ENCODE measurements at places on chromosomes 4 and X.

DNA sequence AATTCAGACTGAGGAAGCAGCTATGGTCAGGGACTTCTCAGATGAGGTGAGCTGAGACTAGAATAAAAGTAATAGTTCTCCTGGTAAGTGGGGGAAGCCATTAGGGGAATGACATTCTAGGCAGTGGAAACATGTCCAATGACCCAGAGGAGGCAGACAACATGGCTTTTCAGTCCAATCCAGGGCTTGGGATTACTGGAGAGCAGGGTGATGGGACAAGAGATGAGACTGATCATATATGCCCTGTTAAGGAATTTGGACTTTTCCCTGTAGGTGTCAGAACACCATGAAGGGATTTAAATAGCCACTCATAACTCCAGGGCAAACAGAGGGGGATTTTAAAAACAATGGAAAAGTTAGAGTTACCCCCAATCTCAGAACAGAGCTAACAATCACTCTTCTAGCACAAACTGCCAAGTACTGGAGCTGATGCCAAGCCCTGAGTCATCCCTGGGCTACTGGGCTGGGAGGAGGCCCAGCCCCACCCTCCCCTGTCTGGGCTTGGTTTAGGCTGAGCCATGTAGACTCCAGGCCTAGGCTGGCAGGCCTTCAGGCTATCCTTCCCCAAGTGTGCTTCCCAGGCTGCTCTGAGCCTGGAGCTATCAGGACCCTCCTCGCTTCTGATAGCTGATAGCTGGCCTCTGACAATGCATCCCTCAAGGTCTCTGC lies 22.7 kb upstream of the MSN start:
- no peak for DNase-seq

- no peak for DNase-seq
Measured at GRCh38 chrX:20067709-20068561, 48.8 kb downstream of the MAP7D2 start.

- DNase-seq, result no peak
Measured at GRCh38 chrX:108270280-108270679, 167.9 kb downstream of the COL4A6 start.

- DNase-seq, result no peak
Measured at GRCh38 chrX:31228909-31229308, 157.1 kb upstream of the FTHL17 start.

GRCh38 chr4:141668200-141668910 lies 32.0 kb downstream of the IL15 start:
- DNase-seq, result no peak

- DNase-seq, result no peak
Measured at GRCh38 chr4:78518561-78518960, 33.0 kb upstream of the ANXA3 start.

- no peak for DNase-seq
Measured at GRCh38 chr4:162912482-162912881, 254.2 kb downstream of the NAF1 start.

- DNase-seq, result no peak
Measured at GRCh38 chrX:55213381-55213780, 6.8 kb upstream of the PAGE5 start.

- DNase-seq, result no peak
Measured at GRCh38 chrX:78329486-78329885, 2.1 kb upstream of the CYSLTR1 start.

- DNase-seq, result no peak
Measured at GRCh38 chrX:38850807-38851544, 49.7 kb downstream of the MID1IP1 start.

DNA sequence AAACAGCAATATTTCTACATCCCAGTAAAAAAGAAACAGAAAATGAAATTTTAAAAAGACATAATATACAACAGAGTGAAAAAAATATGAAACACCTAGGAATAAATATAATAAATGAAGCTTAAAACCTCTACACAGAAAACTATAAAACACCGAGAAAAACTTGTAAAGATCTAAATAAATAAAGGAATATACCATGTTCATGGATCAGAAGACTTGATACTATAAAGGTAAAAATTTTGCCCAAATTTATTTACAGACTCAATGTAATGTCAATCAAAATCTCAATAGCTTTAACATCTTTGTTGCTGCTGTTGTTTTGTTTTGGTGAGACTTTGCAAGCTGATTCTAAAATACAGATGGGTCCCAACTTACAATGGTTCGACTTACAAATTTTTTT lies 5.7 kb downstream of the TBC1D9 start:
- DNase-seq, result no peak

- no peak for DNase-seq
Measured at GRCh38 chrX:25928316-25928715, 209.8 kb upstream of the MAGEB18 start.

DNA sequence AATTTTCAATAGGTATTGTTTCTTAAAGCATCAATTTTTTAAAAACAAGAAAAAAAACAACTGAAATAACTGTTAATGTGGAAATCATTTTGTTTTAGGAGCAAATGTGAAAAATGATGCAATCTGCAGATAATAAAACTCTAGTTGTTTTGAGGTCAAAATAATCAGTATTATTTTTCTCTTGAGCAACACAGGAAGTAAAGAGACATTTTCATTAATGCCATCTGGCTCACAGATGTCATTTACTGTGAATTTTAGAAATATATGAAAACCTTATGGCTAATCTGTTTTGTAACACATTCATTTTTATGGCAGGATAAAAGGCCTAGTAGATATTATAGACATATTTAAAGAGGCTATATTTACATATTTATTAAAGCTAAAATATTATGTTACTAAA lies 141.6 kb downstream of the PCDH18 start:
- no peak for DNase-seq

DNA sequence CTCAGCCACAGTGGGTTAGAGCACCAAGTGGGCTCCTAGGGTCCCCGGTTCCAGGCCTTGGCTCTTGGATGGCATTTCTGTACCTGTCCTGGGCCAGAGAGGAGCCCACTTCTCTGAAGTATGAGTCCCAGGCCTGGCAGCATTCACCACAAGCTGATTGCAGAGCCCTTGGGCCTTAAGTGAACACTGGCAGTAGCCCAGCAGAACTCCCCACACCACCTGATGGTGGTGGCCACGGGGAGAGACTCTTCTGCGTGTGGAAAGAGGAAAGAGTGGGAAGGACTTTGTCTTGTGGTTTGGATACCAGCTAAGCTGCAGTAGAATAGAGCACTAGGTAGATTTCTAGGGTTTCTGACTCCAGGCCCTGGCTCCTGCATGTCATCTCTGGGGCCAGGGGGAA lies 104.8 kb downstream of the DLG3 start:
- no peak for DNase-seq

DNA sequence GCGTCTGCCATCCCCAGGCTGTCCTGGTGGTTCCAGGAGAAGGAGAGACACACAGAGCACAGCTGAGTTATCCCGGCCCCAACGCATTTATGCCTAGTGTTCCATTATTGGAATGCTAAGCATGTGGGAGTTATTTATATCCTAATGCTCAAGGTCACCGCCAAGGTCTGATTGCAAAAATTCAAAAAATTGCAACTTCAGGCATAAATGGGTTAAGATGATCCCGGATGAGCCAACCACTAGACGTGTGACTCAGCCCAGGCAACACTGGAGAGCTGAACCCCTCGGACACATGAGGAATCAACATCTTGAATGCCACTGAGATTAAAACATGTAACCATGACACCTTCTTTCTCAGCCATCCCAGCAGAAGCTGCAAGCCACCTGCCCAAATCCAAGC lies 3.8 kb upstream of the ZCCHC4 start:
- DNase-seq, result no peak

- no peak for DNase-seq
Measured at GRCh38 chr4:115950806-115951205, 837.4 kb upstream of the NDST4 start.

GRCh38 chrX:46461660-46462191 lies 83.5 kb downstream of the ZNF674 start:
- DNase-seq, result no peak

DNA sequence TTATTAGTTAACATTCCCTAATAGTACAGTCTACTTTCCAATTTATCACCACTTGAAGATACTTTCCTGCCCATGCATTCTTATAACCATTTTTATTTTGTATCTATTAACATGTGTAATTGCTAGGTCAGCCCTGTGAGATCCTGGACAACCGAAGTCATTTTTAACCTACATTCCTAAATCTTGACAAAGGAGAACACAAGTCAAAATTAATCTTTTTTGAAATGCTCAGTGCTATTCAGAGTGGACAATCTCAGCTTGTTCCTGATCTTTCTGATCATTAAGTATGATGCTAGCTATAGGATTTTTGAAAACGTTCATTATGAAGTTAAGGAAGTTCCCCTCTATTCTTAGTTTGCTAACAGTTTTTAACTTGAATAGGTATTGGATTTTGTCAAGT lies 37.5 kb downstream of the ANXA10 start:
- DNase-seq, result no peak

- no peak for DNase-seq
Measured at GRCh38 chr4:38002451-38003071, 42.4 kb downstream of the PTTG2 start.

DNA sequence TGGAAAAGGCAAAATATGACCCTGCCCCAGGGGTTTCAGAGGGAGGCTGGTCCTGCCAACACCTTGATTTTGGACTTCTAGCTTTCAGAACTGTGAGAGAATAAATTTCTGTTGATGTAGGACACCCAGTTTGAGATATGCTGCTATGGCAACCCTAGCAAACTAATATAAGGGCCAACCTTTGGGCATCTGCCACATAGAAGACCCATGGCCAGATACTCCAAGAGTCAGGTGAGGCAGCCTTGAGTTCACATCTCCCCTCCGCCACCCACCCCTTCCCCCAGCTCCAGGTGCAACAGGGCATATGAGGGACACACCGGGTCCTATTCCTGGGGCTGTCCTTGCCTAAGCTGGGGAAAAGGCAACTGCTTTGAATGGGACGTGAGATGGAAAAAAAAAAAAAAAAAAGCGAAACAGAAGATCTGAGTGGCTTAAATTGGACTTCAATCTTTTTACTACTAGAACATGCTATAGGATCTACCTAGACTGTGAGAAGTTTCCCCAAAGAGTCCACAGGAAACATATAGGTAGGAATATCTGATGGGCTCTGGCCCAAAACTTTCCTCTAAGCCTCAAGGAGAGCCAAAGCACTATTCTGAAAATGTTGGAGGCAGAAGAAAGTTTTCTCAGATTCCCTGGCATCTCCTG lies 56.5 kb upstream of the PROM1 start:
- DNase-seq, result no peak

DNA sequence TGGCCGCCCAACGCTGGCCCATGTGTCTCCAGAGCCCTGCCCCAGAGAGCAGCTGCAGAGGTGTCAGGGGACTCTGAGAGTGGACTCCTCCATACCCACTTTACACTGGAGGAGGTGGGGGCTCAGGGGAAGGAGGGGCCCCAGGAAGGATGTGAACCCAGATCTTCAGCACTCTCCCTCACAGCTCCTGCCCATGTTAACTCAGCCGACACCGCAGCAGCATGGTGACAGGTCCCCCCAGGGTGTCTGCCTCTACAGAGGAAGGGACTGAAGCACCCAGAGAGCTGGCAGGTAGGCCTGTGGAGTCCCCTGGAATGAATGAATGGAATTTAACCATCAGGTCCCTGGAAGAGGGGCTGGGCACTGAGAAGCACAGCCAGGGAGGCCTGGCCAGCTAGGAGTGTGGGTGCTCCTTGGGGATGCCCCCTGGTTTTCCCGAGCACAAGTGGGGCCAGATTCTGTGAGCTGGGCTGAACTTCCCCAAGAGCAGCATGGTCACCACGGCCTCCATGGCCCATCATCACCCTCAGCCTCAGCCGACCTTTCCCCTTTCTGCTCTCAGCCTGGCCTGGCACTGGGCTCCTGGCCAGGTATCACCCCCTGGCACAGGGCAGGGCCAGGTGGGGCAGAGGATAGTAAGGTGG lies 21.9 kb downstream of the SH3BP2 start:
- DNase-seq, result no peak

DNA sequence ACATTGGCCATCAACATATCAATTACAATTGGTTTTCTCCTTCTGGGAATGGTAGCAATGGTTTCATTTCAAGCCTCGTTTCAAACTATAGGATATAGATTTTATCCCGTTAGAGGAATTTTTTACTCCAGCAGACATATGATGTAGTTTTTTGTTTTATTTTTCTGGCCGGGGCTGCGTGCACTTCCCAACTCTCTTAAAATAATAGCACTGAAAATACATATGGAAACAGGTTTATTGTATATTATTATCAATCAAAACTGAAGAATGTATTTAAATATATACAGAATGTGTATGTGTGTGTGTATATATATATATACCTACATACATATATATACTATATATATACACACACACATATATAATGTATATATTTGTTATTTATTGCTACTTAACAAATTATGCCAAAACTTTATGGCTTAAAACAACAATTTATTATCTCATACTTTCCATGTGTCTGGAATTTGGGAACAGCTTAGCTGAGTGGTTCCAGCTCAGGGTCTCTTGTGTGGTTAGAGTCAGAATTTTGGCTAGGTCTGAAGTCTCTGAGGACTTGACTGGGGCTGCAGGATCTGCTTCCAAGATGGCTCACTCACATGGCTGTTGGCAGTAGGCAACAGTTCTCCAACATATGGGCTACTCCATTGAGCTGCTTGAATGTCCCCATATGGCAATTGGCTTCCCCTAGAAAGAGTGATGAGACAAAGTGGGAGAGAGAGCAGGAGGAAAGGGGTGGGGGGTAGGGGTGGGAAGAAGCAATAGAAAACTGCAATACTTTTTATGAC lies 314.1 kb downstream of the PPP1R2C start:
- DNase-seq, result no peak

- DNase-seq, result no peak
Measured at GRCh38 chr4:27807207-27807606, 946.6 kb downstream of the STIM2 start.

- DNase-seq, result no peak
Measured at GRCh38 chr4:9765091-9765490, 16.3 kb upstream of the DRD5 start.

- DNase-seq, result no peak
Measured at GRCh38 chr4:82097504-82097903, 276.3 kb downstream of the HNRNPD start.

DNA sequence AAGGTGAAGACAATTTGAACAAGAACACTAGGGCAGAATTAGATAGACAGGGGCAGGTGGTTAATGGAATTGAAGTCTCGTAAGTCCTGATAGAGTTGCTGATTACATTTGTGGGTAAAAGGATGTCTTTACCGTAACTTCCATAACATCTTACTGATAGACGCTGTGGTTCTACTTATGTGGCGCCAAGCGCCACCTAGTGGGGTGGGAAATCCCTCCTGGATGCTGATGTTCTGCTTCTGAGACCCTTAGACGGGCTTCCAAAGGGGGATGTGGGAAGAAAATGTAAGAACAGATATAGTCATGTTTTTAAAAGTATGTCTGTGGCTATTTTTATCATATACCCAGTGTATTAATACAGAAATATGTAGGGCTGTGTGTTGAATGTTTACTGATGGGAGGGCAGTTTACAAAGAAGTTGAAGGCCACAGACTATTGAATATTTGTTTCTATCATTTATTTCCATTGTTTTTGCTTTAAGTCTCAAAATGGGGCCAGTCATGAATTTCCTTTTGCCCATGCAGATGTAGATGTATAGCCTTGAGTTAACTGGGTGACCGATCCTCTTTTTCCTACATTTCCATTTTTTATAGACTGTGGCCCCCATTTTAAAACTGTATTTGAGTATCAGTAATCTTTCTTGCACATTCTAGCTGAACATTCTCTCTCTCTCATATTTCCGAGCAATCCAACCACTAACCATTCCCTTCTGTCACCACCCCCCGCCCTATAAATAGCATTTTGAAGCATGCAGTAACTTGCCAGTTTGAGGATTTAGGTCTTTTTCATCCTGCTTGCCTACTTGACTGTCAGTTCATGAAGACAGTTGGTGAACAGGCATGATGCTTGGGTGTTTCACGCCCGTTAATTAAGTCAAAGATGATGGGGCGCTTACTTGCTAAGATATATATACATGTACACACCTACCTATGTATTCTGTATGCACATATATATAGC lies 12.1 kb upstream of the TLR8 start:
- no peak for DNase-seq

GRCh38 chr4:99008051-99008450 lies 12.5 kb downstream of the METAP1 start:
- DNase-seq, result no peak
